ENCODE measurements at places on chromosomes 3 and 15. TPM values are rescaled to one million over a fixed set of nuclear protein-coding genes. Genes with fewer than 3 reads are reported as not detected.

DNA sequence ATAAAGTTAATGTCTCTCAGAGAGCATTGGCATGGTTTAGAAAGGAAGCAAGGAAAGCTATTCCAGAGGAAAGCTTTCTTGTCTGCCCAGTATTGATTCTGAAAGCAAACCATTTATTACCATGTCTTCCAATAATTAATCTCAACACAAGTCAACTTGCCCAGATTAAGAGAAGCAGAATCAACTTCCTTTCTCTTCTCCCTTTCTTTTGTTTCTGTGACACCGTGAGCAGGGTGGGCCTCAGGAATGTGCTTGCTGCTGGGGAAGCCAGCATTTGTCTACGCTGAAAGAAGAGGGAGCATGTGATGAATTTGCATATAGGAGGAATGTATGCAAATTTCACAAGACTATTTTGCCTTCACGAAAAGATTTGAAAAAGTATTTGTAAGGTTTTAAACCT is 368.6 kb upstream of the ROPN1 start:
- no peak overlapping the region for H3K4me3 ChIP-seq
- no peaks in the 10 kb centered on the region for H3K4me1 ChIP-seq
- H3K27me3 ChIP-seq, result peaks cover 2% of the 10 kb centered on the region
- no peak overlapping the region for H3K27ac ChIP-seq

DNA sequence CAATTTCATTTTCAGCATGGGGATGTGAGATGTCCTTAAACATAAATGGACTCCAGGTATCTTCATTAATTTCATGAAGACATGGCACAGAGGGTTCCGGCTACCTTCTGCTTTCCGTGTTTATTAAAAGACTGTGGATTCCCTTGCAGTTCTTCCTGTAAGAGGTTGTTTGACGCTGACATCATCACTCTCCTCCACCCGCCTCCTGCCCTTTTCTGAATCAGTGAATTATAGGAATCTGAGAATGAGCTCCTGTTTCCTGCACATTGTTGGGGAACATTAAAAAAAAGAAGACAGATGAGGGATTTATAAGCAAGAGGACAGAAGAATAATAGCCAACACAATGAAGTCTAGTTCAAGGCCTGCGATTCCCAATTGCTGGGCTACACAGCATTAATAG is 191.3 kb downstream of the LPP start:
- no peaks in the 10 kb centered on the region for H3K27me3 ChIP-seq
- DNase-seq, result no peak
- no peak overlapping the region for H3K27ac ChIP-seq
- H3K4me1 ChIP-seq, result peaks cover 10% of the 10 kb centered on the region
- no peak overlapping the region for H3K4me3 ChIP-seq
- peaks cover 21% of the 10 kb centered on the region for H3K36me3 ChIP-seq

DNA sequence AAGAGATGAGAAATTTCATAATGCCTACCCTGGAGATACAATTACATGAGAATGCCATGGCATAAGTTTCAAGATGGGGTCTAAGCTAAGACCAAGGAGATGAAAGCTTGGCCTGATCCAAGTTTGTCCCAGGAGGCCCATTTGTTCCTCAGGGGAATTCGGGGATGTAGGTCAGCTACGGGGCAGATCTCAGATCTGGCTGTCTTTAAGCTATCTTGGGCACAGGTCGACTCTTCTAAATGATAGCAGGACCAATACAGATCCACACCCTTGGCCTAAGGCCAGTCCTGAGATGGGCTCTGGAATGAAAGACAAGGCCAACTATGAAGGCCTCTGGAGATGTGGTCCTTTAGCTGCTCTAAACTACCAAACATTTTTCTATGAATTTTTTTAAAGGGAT is 16.6 kb downstream of the ABI3BP start:
- no peak overlapping the region for H3K27ac ChIP-seq
- DNase-seq, result no peak
- H3K4me3 ChIP-seq, result no peak overlapping the region

DNA sequence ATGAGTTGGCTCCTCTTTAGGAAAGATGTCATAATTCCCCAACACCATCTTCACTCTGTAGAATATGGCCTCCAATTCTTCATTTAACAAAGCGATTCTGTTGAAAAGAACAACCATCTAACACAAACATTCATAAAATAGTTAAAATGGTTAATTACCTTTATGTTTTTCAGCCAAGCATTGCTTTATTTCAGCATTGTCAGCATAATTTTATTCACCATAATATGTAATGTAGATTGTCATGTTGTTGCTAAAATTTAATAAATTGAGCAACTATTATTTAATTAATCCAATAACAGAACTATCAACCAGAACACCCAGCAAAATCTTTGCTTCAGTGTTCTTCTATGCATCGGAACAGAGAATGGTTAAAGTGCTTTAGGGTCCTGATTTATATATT is 46.2 kb upstream of the EPHA3 start:
- no peaks in the 10 kb centered on the region for H3K27me3 ChIP-seq
- no peak overlapping the region for H3K4me3 ChIP-seq
- no peak overlapping the region for H3K27ac ChIP-seq

GRCh38 chr3:22216601-22217000 is 465.6 kb upstream of the ZNF385D start:
- no peaks in the 10 kb centered on the region for H3K4me1 ChIP-seq
- no peak overlapping the region for H3K4me3 ChIP-seq
- H3K27ac ChIP-seq, result no peak overlapping the region
- H3K27me3 ChIP-seq, result no peaks in the 10 kb centered on the region
- H3K36me3 ChIP-seq, result no peaks in the 10 kb centered on the region

DNA sequence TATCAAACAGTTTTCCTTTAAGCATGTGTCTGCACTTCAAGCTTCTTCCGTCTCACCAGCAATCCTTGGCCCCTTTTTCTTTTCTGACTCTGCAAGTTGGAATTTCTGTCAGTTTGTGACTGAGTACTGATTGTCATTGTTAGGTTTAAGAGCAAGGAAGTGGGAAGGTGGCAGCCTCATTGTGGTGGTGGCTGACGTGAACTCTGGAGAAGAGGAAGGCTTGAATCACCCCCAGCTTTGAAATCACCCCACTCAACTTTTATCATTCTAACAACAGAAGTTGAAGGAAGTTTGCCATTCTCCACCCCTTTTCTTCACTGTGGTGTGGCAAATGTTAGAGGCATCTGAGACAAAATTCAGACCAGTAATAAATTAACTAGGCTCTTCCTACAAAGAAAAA is 231.6 kb upstream of the AGTR1 start:
- H3K4me3 ChIP-seq, result no peak overlapping the region
- DNase-seq, result no peak
- H3K4me1 ChIP-seq, result no peaks in the 10 kb centered on the region
- H3K36me3 ChIP-seq, result no peaks in the 10 kb centered on the region
- H3K27ac ChIP-seq, result no peak overlapping the region
- H3K27me3 ChIP-seq, result no peaks in the 10 kb centered on the region

Gene INSYN1
- total RNA-seq, result not detected

Gene SYNPR
- not detected for total RNA-seq

- peaks cover 3% of the 10 kb centered on the region for H3K27me3 ChIP-seq
- H3K4me1 ChIP-seq, result peaks cover 3% of the 10 kb centered on the region
- no peaks in the 10 kb centered on the region for H3K36me3 ChIP-seq
- H3K4me3 ChIP-seq, result no peak overlapping the region
Measured at GRCh38 chr15:68340726-68341671, 63.5 kb downstream of the FEM1B start.

- no peak for DNase-seq
- peaks cover 45% of the 10 kb centered on the region for H3K27me3 ChIP-seq
- peak overlapping the region; percentile 52 for H3K4me3 ChIP-seq
- no peaks in the 10 kb centered on the region for H3K36me3 ChIP-seq
- H3K4me1 ChIP-seq, result peaks cover 11% of the 10 kb centered on the region
- peak overlapping the region; percentile 85 for H3K27ac ChIP-seq
Measured at GRCh38 chr3:194142156-194142910, 6.4 kb downstream of the HES1 start.

Gene SLC12A1
- not detected for total RNA-seq

Gene IL17RD
- 0.26 TPM for total RNA-seq

- H3K27me3 ChIP-seq, result no peaks in the 10 kb centered on the region
- H3K4me3 ChIP-seq, result no peak overlapping the region
- no peaks in the 10 kb centered on the region for H3K36me3 ChIP-seq
- H3K27ac ChIP-seq, result no peak overlapping the region
Measured at GRCh38 chr15:88083811-88084760, 172.5 kb downstream of the NTRK3 start.

- H3K4me1 ChIP-seq, result peaks cover 16% of the 10 kb centered on the region
- no peaks in the 10 kb centered on the region for H3K36me3 ChIP-seq
- peak within 1 kb of the TSS; percentile 83 for H3K4me3 ChIP-seq
- DNase-seq, result peak; percentile 97
- peaks cover 4% of the 10 kb centered on the region for H3K27me3 ChIP-seq
- peak within 1 kb of the TSS; percentile 73 for H3K27ac ChIP-seq
Measured at GRCh38 chr3:142148792-142149672, at the start of gene TFDP2. TSS of gene TFDP2 (minus strand) at chr3:142149544. CDS start at chr3:142101749, 47,795 bp downstream.

Gene GRAMD2A
- total RNA-seq, result 0.21 TPM

Gene SLC6A11
- total RNA-seq, result not detected

- peaks cover 54% of the 10 kb centered on the region for H3K36me3 ChIP-seq
- no peak for DNase-seq
- no peaks in the 10 kb centered on the region for H3K27me3 ChIP-seq
Measured at GRCh38 chr3:105805404-105805803, 63.4 kb downstream of the CBLB start.

Gene PRR23E
- total RNA-seq, result not detected

DNA sequence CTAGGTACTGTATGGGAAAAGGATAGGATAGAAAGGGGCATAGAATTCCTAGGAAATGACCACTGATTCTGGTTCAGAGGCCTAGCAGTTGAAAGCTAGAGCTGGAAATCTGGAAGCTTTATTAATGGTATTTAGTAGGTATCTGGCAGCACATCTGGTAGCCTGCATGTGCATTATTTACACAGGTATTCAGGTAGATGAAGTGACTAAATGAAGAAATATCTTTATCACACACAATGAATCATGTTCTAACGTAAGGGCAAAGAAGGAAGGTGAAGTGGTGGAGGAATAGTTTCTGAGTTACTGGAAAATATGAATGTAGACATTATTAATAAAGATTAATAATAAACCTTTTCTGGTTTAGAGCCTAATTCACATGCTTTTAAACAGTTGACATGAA is 119.9 kb downstream of the MBNL1 start:
- H3K4me1 ChIP-seq, result peaks cover 23% of the 10 kb centered on the region
- H3K27me3 ChIP-seq, result no peaks in the 10 kb centered on the region
- H3K36me3 ChIP-seq, result peaks cover 19% of the 10 kb centered on the region
- no peak for DNase-seq
- peak overlapping the region; percentile 71 for H3K27ac ChIP-seq

Gene COL6A6
- total RNA-seq, result not detected

GRCh38 chr3:60325610-60326170 is 925.6 kb downstream of the FHIT start:
- no peak for DNase-seq
- H3K4me1 ChIP-seq, result no peaks in the 10 kb centered on the region
- H3K27ac ChIP-seq, result no peak overlapping the region
- no peak overlapping the region for H3K4me3 ChIP-seq
- no peaks in the 10 kb centered on the region for H3K36me3 ChIP-seq

DNA sequence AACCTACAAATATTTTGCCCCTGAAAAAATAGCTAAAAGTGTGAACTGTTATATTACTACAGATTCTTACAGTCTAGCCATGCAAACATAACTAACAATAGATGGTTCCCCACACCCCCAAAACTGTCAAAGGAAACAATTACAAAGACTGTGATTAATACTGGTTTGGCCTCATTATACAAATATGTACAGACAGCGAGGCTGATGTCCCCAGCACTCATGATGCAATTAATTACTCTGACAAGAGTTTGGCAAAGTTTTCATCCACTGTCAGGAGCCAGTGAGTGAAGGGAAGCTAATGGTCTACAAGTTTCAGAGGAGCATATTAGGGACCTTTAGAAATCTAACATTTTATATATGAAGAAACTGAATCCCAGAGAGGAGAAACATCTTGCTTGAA is 61.0 kb downstream of the HMG20A start:
- no peaks in the 10 kb centered on the region for H3K27me3 ChIP-seq
- H3K4me3 ChIP-seq, result no peak overlapping the region
- no peak overlapping the region for H3K27ac ChIP-seq
- no peak for DNase-seq

Gene ALG1L2
- total RNA-seq, result not detected

Gene CRYGS
- total RNA-seq, result 4.4 TPM

DNA sequence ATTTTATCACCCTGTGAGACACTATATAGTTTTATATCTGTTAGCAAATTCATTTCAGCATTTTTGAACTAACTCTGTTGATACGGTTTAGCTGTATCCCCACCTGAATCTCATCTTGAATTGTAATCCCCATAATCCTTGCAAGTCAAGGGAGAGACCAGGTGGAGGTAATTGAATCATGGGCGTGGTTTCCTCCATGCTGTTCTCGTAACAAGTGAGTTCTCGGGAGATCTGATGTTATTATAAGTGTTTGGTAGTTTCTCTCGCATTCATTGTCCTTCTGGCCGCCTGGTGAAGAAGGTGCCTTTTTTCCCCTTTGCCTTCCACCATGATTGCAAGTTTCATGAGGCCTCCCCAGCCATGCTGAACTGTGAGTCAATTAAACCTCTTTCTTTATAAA is 53.2 kb upstream of the TMC3 start:
- DNase-seq, result no peak
- H3K4me3 ChIP-seq, result no peak overlapping the region
- no peak overlapping the region for H3K27ac ChIP-seq
- no peaks in the 10 kb centered on the region for H3K36me3 ChIP-seq
- no peaks in the 10 kb centered on the region for H3K4me1 ChIP-seq

GRCh38 chr15:24683736-24684135 is 8.2 kb downstream of the NPAP1 start:
- no peak overlapping the region for H3K27ac ChIP-seq
- H3K36me3 ChIP-seq, result no peaks in the 10 kb centered on the region
- no peak overlapping the region for H3K4me3 ChIP-seq
- no peaks in the 10 kb centered on the region for H3K27me3 ChIP-seq
- H3K4me1 ChIP-seq, result no peaks in the 10 kb centered on the region

GRCh38 chr3:76039431-76039830 is 254.1 kb upstream of the ZNF717 start:
- H3K36me3 ChIP-seq, result no peaks in the 10 kb centered on the region
- no peaks in the 10 kb centered on the region for H3K27me3 ChIP-seq
- no peak overlapping the region for H3K4me3 ChIP-seq
- H3K27ac ChIP-seq, result no peak overlapping the region
- DNase-seq, result no peak

DNA sequence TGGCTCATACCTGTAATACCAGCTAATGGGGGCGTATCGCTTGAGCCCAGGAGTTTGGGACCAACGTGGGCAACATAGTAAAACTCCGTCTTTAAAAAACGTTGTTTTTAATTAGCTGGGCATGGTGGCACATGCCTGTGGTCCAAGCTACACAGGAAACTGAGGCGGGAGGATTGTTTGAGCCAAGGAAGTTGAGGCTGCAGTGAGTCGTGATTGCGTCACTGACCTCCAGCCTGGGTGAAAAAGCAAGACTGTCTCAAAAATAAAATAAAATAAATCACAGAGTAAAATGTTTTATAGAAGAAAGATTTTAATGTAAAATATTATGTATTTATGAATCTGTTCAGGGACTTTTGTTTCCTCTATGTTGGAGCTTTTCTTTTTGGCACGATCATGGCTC is 15.3 kb upstream of the STRIT1 start:
- H3K36me3 ChIP-seq, result no peaks in the 10 kb centered on the region
- no peak overlapping the region for H3K4me3 ChIP-seq
- H3K27ac ChIP-seq, result no peak overlapping the region
- no peak for DNase-seq
- H3K27me3 ChIP-seq, result peaks cover 1% of the 10 kb centered on the region
- no peaks in the 10 kb centered on the region for H3K4me1 ChIP-seq

Measured in activated CD4-positive, alpha-beta T cell treated with anti-CD3 and anti-CD28 coated beads, Interleukin-2, amount 10 ng/mL, durations not matched to agents 24 days and 14 days (primary cell).